ENCODE measurements at places on chromosomes 1 and 21.

DNA sequence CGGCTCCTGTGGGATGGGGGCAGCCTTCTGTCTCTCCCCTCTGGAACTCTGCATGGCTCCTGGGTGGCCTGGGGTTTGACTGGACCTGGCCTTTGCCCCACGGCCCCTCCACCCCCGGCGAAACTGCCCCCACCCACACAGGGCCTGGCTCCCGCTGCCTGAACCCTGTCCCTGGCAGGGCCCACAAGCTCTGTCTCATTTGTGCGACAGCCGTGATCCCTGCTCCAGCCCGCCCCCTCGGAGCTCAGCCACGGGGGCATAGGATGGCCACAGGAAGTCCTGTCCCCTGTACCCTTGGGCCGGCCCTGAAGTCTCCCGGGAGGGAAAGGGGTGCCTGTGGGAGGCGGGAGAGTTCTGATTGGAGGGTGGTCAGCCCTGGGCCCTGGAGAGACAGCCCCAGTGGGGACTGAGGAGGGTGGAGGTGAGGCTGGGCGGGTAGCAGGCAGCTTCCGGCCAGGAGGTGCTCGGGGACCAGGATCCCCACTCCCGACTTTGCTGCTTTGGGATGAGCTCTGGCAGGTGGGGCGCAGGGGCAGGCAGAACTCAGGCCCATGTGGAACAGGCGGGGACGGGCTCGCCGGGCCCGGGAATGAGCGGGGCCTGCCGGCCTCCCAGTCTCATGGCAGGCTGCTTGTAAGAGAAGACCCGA lies 45.1 kb downstream of the SLX9 start:
- no peak for DNase-seq

DNA sequence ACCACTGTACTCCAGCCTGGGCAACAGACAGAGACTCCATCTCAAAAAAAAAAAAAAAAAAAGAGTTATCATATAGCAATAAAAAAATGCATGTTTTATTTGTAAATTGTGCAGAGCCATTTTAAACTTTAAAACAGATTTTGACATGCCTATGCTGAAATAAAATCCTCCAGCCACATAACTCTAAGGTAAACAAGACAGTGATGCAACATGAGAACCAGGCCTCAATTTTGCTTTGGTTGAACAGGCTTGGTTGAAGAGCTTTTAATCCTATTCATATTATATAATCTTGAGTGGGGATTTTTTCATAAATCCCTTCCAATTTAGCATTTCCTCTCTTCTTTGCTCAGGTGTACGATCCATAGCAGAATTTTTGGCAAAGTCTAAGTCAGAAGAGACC lies 26.1 kb downstream of the ARMH1 start:
- DNase-seq: no peak

DNA sequence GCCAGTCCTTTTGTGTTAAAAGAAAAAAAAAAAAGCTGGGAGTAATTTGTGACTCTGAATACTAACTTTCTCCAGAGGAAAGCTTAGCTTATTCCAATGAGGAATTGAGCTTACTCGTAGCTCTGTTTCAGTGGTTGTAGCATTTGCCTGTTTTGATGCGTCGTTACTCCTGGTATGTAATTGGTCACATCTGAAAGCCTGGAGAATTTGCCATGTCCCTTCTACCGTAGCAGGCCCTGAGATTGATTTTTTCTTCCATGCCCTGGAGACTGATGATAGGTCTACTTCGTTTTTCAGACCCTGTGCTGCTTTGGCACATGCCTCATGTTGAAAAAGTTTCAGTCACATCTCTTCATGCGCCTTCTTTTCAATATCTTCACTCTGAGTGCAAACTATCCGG lies 1103.0 kb downstream of the PLA2G4A start:
- DNase-seq: no peak

DNA sequence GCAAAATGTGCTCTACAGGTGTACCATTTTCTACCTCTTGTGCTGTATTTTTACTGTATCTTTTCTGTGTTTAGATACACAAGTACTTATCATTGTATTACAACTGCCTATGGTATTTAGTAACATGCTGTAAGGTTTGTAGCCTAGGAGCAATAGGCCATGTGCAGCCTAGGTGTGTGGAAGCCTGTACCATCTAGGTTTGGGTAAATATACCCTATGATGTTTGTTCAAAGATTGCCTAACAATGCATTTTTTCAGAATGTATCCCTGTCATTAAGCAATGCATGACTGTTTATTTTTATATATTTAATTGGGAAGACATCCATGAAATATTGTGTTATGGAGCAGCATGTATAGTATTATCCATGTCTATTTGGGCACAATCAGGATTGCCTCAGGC lies 11.0 kb downstream of the ETV3L start:
- DNase-seq: no peak

DNA sequence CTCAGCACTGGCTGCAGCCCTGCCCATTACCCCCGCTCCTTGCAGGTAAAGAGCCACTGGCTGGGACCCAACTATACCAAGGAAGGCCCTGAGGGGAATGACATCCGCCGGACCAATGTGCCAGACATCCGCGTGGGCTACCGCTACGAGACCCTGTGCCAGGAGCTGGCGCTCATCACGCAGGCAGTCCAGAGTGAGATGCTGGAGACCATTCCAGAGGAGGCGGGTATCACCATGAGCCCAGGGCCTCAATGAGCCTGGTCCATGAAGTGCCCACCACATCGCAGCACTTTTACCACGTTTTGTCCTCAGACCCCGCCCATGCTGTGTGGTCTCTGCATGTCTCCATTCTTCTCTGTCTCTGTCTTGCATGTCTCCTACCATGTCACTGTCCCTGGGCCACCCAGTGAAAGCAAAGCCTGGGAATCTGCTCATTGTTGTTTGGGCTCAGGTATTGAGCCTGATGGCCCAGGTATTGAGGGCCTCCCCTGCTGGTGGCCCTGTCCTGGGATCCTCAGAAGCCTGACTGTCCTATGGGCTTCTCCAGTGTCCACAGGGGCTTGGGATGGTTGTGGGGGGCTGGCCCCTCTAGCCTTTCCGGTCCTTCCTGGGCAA lies 11.4 kb downstream of the AMPD2 start:
- DNase-seq: no peak

DNA sequence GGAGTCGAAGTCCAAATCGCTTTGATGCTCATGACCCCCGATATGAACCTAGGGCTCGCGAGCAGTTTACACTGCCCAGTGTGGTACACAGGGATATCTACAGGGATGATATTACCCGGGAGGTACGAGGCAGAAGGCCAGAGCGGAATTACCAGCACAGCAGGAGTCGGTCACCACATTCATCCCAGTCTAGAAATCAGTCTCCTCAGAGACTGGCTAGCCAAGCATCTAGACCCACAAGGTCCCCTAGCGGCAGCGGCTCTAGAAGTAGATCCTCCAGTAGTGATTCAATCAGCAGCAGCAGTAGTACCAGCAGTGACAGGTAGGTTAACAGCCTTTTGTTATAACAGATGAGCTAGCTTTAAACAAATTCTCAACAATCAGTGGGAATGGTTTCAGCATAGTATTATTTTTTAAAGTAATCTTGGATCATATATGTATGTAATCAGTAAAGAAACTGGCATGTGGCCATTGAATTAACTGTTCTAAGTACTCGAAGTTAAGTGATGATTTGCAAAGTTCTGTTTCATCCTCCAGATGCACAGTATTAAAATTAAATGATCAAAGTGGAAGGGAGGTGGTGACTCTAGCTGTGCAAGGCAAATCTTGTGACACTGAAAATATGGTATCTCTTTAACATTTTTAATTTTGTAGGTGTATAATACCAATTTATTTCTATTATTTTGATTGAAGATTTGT lies 29.0 kb downstream of the SPEN start:
- no peak for DNase-seq

GRCh38 chr1:220076861-220077762 lies 12.5 kb downstream of the BPNT1 start:
- DNase-seq: no peak

DNA sequence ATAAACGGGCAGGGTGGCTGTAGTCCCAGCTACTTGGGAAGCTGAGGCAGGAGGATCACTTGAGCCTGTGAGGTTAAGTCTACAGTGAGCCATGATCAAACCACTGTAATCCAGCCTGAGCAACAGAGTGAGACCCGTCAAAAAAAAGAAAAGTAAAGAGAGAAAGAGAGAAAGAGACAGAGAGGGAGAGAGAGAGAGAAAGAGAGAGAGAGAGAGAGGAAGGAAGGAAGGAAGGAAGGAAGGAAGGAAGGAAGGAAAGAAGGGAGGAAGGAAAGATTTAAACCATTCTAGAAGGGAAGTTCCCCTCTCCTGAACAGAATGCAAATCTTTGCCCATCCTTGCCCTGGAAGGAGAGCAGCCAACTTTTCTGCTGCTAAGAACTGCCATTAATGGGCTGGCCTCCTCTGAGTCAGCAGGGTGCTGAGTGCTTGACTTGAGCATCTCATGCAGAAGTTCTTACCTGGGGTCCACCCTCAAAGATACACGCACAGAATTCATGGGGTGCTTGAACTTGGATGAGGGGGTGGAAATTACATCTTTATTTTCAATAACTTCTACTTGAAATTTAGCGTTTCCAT lies 24.5 kb upstream of the TARDBP start:
- DNase-seq: no peak

- no peak for DNase-seq
Observed at GRCh38 chr1:93750955-93751354, 69.3 kb upstream of the BCAR3 start.

- DNase-seq: no peak
Observed at GRCh38 chr1:55610203-55610602, 395.0 kb upstream of the USP24 start.

GRCh38 chr1:67748630-67749029 lies 63.6 kb downstream of the GADD45A start:
- no peak for DNase-seq

DNA sequence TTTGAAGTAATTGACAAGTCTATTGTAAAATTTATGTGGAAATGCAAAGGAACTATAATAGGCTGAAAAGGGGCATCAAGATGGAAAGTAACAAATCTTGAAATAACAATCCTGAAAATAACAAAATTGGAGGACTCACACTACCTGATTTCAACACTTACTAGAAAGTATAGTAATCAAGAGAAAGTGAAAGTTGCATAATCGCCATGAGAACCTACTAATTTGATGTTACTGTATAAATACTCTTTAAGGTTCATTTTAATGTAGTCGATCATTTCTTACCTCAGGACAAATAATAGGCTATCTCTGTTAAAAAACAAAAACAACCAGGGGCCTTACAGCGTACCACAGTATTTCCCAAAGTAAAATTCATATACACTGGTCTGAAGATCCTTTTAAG lies 71.7 kb downstream of the EDEM3 start:
- DNase-seq: no peak
